ENCODE measurements at places on chromosomes 2 and 18.

GRCh38 chr2:85717308-85718008 lies 23.3 kb downstream of the GNLY start:
- DNase-seq: no peak

DNA sequence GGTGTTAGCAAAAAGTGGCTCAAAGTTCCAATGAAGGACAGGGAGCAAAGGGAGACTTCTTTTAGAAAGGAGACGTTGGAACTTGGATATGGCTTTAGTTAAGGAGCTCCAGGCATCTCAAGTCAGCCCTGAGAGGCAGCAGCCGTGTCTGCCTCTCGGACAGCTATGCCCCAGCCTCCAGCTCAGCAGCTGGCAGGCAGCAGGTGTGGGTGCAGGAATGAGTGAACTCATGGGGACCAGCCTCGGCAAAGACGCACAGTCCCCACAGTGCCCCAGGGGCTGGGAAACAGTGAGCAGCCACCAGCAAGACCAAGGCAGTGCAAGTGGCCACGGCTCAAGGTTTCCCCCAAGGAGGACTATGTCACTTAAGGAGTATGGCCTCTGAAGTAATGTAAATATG lies 1.6 kb upstream of the LRRFIP1 start:
- DNase-seq: no peak

- no peak for DNase-seq
Measured at GRCh38 chr2:192146069-192147015, 48.4 kb downstream of the TMEFF2 start.

GRCh38 chr2:240996161-240996833 lies 2.1 kb upstream of the SNED1 start:
- no peak for DNase-seq

Measured in stimulated activated CD4-positive, alpha-beta T cell treated with anti-CD3 and anti-CD28 coated beads, Interleukin-1b, Interleukin-23, amount 100 ng/mL, for 24 hours (primary cell).